ENCODE measurements at places on chromosomes 1 and 21.

DNA sequence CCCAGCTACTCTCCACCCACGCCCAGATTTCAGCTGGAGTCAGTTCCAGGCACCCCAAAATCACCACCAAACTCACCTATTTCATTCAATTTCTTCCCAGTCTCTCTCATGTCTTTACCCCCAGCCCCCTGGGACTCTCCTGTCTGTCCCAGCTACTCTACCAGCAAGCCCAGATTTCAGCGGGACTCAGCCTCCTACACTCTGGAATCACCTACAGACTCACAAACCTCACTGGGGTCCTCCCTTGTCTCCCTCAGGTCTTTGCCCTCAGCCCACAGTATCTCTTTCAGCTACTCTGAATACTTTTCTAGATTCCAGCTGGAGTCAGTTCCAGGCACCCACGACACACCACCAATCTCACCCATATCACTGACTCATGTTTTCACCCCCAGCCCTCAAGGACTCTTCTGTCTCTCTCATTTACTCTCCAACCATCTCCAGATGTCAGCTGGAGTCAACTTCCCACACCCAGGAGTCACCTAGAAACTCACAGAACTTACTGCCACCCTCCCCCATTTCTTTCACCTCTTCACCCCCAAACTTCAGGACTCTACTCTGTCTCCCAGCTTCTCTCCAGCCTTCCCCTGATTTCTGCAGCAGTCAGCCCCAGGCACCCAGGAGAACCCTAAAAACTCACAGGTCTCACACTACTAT is 1529.3 kb upstream of the TPTE start:
- DNase-seq = no peak

DNA sequence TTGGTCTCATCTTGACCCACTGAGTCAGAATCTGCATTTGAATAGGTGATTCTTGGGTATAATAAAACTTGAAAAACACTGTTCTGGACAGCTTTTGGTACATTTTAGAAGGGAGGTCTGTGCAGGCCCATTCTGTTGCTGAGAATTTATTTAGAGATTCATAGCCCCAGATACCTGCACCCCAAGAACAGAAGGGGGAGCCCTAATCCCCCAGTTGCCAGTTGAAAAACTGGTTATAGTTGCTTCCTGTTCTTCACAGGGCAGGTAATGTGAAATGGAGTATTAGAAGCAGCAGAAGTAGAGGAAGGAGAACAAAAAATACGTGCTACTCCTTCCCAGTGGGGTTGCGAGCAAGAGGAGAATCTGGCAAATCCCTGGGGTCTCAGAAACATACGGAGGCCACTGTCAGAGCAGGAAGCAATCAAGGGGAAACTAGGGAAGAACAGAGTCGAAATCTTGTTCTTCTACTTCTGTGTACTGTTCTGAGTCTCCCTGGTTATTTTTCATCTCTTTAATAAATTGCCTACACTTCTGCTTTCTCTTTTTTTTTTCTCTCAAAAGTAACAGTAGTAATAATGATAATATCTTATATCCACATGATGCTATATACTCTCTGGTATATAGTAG is 4.6 kb upstream of the CLCA2 start:
- no peak for DNase-seq

DNA sequence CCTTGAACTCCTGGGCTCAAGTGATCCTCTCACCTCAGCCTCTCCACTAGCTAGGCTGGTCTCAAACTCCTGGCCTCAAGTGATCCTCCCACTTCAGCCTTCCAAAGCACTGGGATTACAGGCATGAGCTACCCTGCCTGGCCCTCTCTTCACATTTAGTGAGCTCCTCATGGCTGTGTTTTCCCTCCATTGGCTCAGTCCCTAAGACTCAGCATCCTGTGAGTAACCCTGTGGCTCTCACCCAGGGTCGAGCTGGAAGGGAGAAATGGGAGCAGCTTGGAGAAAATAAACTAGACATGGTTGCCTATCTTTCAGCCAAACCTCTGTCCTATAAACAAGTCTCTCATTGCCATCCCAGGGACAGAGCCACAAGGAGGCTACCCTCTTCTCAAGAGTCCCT is 17.5 kb downstream of the NCF2 start:
- no peak for DNase-seq

DNA sequence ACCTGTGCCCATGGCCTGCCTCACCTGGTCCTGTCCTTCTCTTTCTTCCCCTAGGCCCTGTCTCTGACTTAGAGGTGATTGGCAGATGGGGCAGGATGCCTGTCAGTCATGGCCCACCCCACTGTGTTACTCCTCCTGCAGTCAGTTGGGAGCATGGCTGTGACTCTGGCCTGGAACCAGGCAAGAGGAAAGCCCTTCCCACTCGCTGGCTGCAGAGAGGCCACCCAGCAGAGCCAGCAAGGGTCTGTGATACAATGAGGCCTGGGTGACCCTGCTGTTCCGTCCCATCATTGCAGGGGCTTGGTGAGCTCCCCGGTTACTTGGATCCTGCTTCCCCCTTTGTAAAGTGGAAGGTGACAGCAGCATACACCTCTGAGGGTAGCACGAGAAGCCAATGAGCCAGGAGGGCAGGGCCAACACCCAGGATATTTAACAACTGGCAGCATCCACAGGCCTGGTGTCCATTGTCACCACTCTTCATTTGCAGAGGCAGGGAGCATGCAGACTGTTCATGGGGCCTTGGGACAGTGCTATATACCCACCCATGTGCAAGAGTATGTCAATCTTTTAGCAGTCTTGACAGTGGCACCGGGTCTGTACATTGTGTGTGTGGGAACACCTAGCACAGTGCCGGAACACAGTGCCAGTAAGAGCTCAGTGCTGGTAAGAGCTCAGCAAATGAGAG is 191.0 kb upstream of the C1orf174 start:
- no peak for DNase-seq

DNA sequence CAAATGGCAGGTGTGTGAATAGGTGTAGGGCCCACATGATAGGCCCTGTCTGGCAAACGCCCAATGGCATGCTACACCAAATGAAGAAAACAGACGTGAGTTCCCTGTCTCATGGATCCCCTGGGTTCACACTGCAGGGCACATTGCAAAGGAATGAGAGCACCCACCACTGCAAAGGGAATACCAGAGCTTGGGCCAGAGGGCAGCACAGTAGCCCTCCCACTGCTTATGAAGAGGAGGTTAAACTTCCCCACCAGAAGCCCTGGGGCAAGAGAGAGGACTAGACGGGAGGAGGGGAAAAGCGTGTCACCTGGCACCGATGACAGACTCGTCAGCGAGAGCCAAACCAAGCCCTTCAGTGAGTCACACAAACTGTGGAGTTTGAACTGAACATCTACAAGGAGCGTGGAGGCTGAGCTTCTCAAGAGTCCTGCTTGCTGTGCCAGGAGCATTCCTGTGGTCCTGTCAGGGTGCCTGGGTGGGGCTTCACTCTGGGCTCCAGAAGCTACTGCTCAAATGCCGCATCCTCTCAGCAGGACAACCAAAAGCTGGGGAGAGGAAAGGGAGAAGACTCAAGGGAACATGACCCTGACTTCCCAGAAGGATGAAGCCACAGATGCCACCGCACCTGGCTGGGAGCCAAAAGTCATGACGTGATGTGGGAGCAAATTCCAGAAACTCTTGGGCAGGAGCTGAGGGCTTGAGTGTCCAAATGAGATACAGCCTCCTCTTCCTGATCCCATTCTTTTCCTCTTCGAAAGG is 61.1 kb downstream of the TOMM20 start:
- no peak for DNase-seq

DNA sequence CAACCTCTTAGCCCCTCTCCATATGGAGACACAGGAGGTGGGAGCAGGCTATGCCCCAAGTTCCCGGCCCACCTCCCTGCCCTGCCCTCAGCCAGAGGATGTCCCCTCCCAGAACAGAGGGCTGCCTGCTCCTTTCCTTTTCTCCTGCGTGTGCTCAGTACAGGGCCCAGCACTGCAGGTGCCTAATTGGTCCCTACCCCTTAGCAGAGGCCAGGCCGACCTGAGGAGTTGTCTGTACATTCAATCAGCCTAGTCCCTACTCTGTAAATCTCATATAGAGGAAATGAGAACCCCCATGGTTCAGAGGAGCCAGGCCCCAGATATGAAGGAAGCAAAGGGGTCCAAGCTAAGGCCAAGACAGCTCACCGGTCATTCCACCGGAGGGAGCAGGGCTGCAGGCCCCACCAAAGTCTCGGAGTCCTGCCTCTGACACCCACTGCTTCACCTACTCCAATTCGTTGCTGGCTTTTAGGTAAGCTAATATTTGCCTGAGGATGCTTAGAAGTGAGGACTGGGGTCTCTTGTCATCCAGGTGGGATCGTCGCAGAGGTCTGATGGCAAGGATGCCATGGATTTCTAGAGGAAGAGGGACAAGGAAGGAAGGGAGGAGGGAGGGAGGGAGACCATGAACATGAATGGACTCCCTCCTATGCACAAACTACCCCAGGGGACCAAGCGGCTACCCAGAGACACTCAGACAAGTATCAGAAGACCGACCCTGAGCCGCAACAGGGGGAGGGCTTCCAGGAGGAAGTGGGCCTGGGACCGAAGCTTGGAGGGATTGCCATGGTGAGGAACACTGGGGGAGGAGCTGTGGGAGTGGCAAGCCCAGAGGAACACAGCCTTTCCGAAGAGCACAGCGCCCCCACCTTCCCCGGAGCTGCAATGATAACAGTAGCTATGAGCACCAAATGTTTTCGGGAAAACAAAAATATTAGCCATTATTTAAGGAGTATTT is 30.4 kb upstream of the FOXO6 start:
- DNase-seq = no peak

DNA sequence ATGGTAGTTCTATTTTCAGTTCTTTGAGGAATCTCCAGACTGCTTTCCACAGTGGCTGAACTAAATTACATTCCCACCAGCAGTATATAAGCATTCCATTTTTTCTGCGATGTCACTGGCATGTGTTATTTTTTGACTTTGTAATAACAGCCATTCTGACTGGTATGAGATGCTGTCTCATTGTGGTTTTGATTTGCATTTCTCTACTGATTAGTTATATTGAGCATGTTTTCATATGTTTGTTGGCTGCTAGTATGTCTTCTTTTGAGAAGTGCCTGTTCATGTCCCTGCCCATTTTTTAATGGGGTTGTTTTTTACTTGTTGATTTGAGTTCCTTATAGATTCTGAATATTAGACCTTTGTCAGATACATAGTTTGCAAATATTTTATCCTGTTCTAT is 87.9 kb downstream of the RPS6KC1 start:
- DNase-seq = no peak

DNA sequence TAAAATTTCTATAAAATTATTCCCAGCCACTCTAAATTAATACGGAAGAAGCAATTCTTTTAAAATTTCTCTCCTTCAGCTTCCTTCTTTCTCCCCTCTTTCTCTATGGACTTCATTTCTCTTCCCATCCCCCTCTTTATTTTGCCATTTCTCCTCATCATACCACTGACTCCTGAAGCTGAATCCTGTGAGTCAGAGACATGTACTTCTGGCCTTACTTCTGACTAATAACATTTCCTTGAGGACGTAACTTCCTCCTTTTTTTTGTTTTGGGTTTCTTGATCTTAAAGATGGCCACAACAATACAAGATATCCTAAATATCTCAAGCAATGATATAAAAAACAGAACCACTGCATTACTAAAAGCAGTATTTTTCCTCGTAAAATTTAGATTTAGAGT is 63.6 kb upstream of the DENND1B start:
- DNase-seq = no peak

GRCh38 chr1:36081926-36082485 is 1.9 kb upstream of the TEKT2 start:
- no peak for DNase-seq

DNA sequence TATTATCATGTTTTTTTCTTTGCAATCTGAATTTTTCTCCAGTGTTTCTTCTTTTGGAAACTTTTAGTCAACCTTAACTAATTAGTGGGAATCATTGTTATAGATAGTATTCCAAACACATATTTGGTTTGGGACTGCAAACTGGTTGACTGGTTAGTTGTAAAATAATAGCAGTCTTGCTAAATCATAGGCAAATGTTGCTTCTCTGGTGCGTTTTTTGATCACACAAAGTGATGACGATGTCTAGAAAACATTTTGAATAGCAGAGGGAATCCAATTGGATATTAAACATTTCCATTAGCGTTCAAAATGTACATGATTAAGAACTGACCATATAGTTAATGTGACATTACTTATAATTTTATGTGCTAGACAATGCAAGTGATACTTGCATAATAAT is 4.5 kb downstream of the DNAJB4 start:
- no peak for DNase-seq

DNA sequence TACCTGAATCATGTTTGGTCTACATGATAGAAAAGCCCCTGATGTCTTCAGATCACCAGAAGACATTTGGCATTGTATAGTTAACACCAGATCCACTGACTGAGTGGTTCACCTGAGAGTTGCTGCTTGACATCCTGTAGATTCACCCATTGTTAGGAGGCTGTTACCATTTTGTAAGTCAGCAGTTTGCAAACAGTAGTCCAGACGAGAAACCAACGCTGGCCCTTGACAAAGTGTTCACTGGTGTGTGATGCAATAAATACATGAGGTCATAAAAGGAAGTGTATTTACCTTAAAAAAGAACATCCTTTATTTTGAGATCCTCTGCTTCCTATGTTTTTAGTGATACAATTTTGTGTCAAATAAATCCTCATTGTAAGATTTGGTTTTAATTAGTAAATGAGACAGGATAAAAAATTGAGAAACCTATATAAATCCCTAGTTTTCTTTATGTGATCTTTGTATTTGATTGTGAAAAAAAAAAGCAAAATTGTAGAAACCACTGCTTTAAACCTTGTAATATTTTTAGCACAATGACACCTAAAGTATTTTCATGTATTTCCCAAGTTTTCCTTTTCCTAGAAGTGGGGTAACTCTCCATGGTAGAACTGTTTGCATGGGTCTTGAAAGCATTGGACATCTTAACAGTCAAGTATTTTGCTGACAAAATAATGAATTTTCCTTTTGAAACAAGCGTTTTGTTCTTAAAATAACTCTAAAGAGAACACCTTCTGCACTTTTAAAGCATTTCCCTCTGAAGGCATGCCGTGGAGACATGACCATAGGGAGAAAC is 204.3 kb downstream of the FGGY start:
- DNase-seq = no peak

GRCh38 chr1:180533266-180533987 is 25.3 kb upstream of the OVAAL start:
- DNase-seq = peak; percentile 45

- DNase-seq = no peak
Measured at GRCh38 chr1:225464851-225465792, 37.3 kb upstream of the LBR start.

GRCh38 chr1:61481315-61481715 is 243.6 kb downstream of the TM2D1 start:
- no peak for DNase-seq

DNA sequence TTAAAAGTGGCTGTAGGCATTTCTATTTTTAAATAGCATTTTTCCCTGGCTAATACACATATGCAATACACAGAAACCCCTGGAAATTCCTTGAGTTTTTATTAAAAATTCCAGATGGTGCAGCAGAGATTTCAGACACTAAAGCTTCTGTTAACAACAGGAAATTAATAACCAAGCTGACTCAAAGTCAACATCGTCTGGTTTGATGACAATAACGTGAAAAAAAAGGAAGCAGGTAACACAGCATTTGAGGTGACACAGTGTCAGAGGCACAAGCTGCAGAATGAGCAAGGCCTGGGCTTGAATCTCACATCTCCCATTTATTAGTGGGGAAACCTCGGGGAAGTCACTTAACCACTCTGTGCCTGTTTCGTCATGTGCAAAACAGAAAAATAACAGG is 64.6 kb upstream of the GJB5 start:
- DNase-seq = no peak

GRCh38 chr1:86757272-86757984 is 53.1 kb downstream of the SH3GLB1 start:
- no peak for DNase-seq
